ELF-1 (cell line): ENCODE measurements at places on chromosomes 1 and 21.

- DNase-seq = peak; percentile 96
Measured at GRCh38 chr1:54081306-54082270, 28.2 kb downstream of the TCEANC2 start.

DNA sequence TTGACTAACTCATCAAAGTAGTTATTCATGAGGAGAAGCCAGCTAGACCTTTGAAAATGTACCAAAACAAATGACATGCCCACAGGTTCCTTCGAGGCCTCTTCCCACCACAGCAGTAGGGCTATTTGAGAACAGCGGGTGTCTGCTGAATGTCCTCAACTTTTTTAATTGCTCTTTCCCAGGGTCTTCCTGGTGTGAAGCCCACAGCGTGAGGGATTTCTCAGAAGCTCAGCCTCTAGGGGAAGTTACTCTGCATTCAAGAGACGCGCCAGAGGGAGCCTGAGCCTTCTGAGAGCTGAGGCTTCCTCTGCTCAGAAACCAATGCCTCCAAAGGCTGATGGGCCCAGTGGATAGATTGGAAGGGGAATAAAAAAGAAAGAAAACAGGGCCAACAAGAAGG lies 153.6 kb downstream of the OLFM3 start:
- DNase-seq = peak; percentile 80

DNA sequence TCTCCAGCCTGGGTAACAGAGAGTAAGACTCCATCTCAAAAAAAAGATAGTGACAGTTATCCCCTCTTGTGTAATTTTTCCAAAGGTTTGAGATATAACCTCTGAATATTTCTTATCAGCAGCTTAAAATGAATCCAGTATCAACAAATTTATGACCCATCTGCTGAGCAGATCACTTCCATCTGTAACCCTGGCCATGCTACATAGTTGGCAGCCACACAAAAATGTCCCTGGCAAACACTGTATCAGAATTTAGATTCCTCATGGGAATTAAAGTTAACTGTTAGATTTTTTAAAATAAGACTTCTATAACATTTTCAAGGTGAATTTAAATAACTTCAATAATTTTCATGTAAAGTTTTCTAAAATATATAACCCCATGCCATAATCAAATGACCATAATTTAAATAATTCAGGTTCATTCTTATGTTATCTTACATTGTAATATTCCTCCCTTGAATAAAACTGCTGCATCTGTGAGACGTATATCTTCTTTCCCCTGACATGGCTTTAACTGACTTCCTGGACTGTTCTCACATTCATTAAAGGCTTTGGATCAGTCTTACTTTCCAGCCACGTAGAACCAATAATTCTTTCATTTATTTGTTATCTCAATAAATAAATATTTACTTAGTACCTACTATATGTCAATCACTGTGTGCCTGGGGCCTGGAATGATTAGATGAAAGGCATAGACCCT lies 5.3 kb upstream of the PRPF38B start:
- DNase-seq = no peak

GRCh38 chr1:47675721-47676120 lies 237.9 kb downstream of the FOXD2 start:
- DNase-seq = no peak

GRCh38 chr1:170402476-170403311 lies 129.3 kb upstream of the GORAB start:
- DNase-seq = no peak

DNA sequence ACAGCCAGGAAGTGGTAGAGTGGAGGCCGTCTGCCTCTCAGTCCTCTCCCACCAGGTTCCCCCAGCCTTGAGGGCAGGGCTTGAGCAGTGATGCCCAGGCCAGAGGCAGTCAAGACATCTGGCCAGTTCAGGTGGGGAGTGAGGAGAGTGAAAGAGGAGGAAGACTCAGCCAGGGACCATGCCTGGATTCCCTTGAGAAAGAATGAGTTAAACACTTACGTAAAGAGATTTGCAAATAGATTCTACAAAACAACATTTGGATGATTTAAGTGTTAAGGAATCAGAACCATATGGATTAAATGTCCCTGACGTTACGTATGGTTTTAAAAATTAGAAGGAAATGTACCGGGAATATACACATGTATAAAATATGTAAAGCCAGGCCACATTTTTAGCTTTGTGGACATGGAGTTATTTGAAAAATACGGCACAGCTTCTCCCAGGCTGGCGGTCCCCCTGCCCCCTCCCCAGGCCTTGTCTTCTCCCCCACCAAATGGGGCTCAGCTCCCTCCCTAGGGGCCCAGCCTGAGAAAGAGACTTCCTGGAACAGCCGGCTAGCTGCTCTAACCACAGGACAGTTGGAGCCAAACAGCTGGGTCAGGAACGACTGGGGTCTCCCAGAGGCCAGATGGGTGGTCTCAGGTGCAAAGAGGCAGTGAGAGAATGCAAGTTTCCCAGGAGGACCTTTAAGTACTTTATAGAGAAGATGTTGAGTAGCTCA lies 188.3 kb upstream of the EDN2 start:
- no peak for DNase-seq

GRCh38 chr1:11943619-11944018 lies 9.1 kb downstream of the PLOD1 start:
- no peak for DNase-seq

DNA sequence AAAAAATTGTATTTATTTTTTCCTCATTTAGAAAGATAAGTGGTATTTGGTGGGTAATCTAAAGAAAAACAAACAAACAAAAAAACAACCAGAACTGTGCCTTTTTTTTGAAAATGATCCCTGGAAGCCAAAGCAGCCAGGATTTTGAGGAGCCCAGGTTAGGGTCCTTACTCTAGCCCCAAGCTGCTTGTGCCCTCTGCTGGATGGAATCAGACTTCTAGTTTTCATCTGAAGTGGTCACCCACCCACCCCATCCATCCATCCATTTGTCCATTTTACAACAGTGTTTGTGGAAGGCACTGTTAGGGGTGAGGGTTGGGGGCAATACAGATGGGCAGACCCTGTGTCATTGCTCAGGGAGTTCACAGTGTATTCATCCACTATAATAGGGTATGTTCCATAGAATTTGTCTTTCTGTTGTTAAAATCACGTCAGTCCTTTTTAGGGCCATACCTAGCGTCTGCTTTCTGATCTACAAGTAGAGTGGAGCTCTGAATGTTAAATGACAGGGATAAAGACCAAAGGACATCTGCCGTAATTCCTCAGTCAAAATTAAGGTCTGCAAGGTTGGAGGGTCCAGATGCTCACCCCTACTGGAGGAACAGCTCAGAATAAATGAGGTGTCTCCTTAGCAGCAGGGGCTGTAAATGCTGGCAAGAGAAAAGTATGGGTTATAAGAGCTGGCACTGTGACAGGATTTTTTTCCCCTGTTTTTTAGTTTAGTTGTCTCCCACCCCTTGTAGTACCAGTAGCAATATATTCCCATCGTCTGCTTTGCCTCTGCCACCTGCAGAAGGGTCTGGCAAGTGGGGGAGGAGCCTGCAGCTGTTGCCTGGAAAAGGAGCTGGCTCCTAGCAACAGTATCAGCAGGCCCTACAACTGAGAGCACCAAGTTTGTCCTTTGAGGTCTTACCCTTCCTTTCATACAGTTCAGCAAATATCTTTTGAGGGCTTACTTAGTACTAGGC lies 3.2 kb downstream of the LRRC42 start:
- peak; percentile 56 for DNase-seq

GRCh38 chr1:66365635-66366034 lies 168.3 kb upstream of the SGIP1 start:
- no peak for DNase-seq

GRCh38 chr1:41365772-41366454 lies 4.7 kb downstream of the FOXO6 start:
- no peak for DNase-seq

- DNase-seq = no peak
Measured at GRCh38 chr1:152995842-152996241, 5.7 kb upstream of the SPRR3 start.

- DNase-seq = peak; percentile 61
Measured at GRCh38 chr1:10909697-10910680, 102.5 kb upstream of the TARDBP start.

DNA sequence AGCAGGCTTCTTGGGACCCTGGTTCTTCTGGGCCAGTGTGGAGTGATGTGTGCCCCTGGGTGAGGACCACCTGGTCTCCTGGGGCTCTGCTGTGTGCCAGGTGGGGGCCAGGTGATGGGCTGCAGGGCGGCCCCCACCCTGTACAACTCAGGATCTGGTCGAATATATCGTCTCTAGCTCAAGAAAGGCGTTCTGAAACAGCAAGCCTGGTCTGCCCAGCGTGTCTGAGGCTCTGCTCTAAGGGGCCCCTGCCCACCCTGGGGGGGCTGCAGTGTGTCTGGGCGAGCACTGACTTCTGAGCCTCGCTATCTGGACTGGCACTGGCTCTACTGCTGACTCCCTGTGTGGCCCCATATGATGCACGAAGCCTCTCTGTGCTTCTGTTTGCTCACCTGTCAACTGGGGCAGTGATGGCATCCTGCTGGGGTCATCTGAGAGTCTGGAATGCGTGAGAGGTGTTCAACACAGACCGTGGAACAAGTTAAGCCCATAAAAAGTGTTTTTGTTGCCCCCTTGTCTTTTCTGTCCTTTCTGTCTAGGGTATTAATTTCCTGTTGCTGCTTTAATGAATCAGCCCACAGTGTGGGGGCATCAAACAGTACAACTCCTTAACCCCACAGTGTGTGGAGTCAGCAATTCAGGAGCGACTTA lies 56.0 kb upstream of the TRAPPC10 start:
- no peak for DNase-seq

DNA sequence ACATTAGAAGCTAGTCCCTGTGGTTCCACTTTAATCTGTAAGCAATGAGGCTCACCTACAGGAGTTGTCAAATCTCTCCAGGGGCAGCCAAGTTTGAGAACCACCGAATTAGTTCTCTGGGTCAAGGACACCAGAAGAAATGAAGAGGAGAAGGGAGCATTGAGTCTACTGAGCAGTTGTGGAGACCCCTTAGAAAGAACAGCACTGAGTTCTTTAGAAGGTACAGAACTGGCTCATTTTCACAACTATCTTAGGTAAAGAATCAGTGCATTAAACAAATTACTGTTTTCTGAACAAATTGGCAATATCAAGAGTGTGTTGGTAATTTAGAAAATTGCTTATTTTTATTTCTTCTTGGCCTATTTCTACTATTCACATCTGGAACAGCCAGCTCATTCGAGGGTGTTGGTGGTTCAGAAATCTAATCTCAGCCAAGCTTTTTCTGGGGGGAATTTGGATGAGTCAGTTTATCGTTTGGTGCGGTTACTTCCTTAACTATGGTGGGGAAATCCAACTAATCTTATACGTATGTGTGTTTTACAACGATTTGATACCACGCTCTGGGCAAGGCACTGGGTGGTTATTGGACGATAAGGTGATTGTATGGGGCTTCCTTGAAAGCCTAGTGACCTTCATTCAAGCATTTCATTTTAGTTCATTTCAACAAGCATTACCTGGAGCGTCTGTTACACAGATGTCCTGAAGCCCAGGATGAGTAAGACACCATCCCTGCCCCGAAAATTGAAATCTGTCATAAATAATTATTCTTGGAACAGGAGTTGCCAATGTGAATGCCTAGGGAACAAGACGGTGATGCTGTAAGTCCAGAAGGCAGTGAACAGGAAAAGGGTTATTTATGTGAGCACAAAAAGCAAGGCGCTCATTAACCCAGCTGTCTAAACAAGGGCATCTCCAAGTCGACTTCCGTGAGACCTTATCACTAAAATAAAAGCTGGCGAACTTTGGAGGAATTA lies 52.0 kb upstream of the TMPRSS2 start:
- no peak for DNase-seq

DNA sequence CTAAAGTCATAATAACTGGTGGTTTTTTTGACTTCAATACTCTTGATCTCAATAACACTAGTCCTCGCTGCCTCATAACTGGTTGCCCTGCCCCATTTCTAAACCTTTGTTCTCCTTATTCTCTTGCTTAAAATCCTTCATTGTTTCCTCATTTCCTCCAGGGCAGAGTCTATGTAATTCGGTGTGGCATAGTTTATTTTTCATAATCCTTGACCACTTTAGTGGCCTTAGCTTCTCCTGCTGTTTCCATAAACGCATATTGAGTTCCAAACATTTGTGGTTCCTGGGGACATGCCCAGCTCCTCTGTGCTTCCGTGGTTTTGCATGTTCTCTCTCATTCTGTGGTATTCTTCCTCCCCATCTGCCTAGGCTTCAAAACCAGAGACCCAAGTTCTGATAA lies 19.0 kb upstream of the TLCD4 start:
- no peak for DNase-seq

GRCh38 chr1:20185834-20186782 lies at the start of the genes PLA2G2C and UBXN10:
Gene PLA2G2C, minus strand, starts transcription at chr1:20186518. Its CDS starts 9,155 bp downstream, at chr1:20177363.
Gene UBXN10, plus strand, starts transcription at chr1:20186096. Its CDS starts 4,466 bp downstream, at chr1:20190562.
- DNase-seq = peak; percentile 62

GRCh38 chr1:57319791-57320190 lies 104.1 kb downstream of the DAB1 start:
- DNase-seq = no peak

- no peak for DNase-seq
Measured at GRCh38 chr1:94982398-94982797, 55.5 kb upstream of the CNN3 start.

DNA sequence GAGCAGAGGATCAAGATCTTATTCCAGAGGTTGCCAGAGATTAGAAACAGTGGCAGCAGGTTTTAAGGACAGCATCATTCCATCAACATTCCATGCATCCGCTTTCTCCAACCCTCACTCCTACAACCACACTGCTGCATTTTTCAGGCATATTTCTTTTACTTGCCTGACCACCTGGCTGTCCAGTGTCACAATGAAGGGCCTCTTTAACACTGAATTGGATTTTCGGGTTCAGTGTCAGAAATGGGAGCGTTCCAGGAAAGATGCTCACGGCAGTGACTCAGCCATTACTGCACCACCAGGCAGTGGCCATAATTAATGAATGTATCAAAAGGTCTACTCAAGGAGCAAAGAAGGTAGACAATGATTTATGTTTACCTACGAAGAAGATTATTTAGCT lies 200.4 kb upstream of the ESRRG start:
- peak; percentile 12 for DNase-seq

GRCh38 chr1:25562101-25562927 lies 18.9 kb downstream of the LDLRAP1 start:
- no peak for DNase-seq

DNA sequence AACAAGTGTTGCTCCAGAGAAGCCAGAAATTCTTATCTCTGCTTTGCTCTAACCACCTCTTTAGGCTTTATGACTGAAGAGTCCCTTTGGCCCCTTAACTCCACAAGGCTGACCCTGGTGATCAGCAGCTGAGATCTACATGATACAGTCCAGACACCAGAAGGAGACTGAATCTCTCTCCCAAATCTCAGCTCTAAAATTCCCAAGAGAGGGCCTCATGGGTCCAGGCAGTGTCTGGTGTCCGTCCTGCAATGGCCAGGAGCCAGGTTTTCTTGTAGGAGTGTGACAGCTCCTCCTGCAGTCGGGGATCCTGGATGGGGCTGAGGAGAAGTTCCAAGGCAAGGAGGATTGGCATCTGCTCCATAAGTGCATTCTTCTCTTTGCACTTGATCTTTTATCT lies 35.3 kb downstream of the L1TD1 start:
- peak; percentile 79 for DNase-seq

DNA sequence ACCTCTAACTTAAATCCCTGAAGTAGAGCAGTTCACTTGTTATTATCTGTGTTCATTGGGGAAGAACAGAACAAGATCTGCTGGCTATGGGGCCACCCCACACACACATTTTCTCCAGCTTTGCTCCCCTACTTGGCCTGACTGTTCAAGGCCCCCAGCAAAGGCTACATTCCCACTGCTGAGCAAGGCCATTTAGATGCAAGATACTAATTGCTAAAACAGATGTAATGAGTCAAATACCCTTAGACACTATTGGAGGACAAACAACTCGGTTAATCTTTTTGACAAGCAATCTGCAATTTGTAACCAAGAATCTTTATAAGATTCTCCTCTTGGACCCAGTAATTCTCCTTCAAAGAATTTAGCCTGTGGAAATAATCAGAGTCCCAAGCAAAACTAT lies 67.7 kb downstream of the NAV1 start:
- no peak for DNase-seq
